Right atrium auricular region (tissue), 2 donors: ENCODE measurements at places on chromosomes 4 and X. TPM values are rescaled to one million over a fixed set of nuclear protein-coding genes. Genes with fewer than 3 reads are reported as not detected.

SRPX2 gene
- 14.9 TPM for total RNA-seq

INTU gene
- 1.8 TPM for total RNA-seq

ZNF732 gene
- total RNA-seq: not detected

FGF13 gene
- 1.3 TPM for total RNA-seq

HMX1 gene
- total RNA-seq: not detected

UNC5C gene
- total RNA-seq: 4.6 TPM

TRAM1L1 gene
- 0.41 TPM for total RNA-seq

ANOS1 gene
- total RNA-seq: 3.6 TPM
